ENCODE measurements at places on chromosomes 2 and 18.

DNA sequence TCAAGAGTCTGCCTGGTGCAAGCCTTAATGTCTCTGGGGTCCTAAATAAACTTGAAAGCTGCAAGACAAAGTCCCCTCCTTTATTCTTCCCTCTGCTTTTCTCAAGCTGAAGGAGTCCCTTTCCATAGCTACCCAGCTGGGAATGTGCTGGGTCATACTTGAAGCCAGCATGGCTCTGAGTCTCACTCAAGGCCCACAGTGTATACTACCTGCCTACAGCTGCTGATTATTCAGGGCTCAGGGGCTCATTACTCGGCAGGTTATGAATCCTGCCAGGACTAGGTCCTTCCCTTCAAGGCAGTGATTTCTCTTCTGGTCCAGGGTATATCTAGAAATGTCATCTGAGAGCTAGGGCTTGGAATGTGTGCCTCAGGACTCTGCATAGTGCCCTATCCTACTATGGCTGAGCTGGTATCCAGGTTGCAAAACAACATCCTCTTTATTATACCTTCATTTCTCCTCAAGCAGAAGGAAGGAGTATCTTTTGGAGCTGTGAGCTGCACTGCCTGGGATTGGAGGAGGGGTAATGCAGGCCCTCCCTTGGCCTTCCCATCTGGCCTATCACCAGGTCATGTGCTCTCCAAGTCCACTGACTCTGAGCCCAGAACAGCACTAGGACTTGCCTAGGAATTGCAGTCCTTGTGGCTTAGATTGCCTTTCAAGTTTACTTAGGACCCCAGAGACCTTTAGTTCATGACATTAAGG, 22.3 kb downstream of the IL1RN start:
- no peak for DNase-seq

GRCh38 chr2:66849153-66849755, 414.3 kb downstream of the MEIS1 start:
- no peak for DNase-seq

GRCh38 chr2:228224410-228224809, 42.9 kb upstream of the SPHKAP start:
- DNase-seq: no peak

GRCh38 chr2:198762441-198762840, 695.3 kb downstream of the SATB2 start:
- no peak for DNase-seq

DNA sequence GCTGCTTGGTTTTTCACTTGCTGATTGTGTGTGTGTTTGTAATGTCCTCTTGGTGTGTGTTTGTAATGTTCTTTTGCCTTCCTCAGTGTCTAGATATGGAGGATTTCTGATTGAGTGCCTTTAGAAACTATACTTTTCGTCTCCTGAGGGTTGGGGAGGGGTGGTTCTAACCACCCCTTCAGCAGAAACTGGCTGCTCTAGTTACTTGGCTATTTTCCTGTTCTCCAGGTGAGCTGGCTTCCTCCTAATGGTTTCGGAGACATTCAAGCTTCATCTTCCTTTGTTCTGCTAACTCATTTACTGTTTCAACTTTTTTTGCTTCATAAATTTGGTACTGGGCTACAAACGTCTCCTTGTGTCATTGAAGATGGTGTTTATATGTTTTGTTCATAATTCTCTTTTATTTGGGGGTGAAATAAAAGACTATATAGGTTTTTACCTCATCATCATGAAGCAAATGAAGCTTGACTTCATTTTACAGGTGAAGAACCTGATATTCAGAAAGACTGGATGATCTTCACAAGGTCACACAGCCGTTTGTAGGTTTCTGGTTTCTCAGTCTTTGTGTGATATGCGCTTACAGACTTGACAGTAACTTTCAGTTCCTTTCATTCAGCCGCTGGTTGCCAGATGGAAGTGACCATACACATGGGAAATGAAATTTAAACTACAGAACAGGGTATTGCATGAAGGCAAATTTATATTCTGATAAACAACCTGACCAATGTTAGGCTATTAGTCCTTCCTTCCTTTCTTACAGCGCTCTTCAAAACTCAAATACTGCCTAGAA, 238.5 kb downstream of the GALR1 start:
- DNase-seq: no peak
